ENCODE measurements at places on chromosomes 7 and 10.

DNA sequence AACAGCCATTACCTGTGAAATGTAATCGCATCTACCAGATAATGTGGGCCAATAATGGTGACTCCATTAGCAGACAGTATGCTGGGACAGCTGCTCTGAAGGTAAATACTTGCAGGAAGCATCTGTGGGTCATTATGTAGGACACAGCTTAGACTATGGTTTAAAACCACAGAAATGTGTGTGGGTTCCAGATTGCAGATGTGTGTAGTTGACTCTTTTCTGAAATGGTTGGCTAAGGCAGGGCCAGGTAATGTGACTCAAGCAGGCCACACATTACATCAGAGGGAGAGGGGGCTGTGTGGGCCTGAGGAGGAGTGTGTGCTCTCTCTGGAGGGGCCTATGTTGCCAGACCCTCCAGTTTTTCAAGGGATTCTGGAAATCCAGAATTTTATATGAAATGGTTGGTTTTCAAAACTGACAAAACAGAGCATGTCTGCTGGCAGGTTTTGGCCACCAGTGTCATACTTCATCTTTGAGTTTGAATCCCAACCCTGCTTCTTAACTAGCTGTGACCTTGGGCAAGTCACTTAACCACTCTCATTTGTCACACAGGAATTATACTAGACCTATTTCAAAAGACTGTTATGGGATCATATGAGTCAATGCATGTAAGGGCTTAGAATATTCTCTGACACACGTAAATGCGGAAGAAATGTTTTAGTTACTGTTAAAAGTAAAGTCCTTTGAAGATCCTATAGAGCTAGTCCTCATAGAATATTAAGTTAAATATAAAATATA is 64.5 kb downstream of the MCMBP start:
- peak; percentile 44 for DNase-seq

- DNase-seq, result no peak
Measured at GRCh38 chr10:1289591-1289990, 233.4 kb downstream of the WDR37 start.

- DNase-seq, result no peak
Measured at GRCh38 chr7:21028599-21028998, 241.9 kb upstream of the SP8 start.

DNA sequence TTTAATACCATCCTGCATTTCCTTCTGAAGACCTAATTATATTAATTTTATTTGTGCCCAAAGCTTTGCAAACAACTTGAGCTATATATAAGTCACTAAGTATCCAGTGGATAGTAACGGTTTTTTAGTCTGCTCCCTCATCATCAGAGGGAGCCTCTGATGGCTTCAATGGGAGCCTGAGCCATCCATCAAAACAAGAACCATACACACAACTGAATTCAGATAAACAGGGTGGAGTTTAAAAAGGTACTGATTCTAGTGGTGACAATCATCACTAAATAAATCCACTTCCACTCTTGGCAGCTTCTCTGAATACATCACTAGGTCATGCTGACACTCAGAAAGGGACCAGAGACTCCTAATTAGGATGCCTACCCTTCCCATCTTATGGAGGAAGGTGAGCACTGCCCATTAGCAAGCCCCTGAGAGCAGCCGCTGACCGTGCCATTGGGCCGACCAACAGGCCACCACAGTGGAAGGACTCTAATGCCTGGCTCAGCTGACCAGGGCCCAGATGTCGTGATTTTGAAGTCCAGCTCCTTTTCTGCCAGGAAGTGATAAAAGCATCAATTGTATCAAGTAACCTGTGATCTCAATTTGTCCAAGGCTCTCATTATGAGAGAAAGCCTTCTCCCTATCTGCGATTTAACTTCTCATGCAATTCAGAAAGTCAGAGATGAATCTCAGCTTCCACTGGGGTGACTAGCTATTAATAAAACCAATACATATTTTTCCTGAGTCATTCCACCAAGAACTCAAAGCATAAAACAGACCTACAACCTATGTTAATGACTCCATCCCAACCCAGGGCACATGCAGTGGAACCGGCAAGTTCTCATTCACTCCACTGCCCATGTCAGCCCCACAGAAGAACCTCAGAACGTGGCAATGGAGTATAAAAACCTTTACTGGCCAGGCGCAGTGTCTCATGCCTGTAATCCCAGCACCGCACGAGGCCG is 13.1 kb downstream of the VOPP1 start:
- DNase-seq, result no peak

GRCh38 chr7:158244873-158245723 is 342.5 kb downstream of the PTPRN2 start:
- DNase-seq, result no peak

- DNase-seq, result no peak
Measured at GRCh38 chr7:72048420-72048819, 363.7 kb downstream of the CALN1 start.

GRCh38 chr7:18222636-18223035 is 195.0 kb upstream of the PRPS1L1 start:
- no peak for DNase-seq

- DNase-seq, result no peak
Measured at GRCh38 chr7:6419310-6419773, 28.4 kb downstream of the DAGLB start.
